ENCODE measurements at places on chromosomes 16 and 17.

DNA sequence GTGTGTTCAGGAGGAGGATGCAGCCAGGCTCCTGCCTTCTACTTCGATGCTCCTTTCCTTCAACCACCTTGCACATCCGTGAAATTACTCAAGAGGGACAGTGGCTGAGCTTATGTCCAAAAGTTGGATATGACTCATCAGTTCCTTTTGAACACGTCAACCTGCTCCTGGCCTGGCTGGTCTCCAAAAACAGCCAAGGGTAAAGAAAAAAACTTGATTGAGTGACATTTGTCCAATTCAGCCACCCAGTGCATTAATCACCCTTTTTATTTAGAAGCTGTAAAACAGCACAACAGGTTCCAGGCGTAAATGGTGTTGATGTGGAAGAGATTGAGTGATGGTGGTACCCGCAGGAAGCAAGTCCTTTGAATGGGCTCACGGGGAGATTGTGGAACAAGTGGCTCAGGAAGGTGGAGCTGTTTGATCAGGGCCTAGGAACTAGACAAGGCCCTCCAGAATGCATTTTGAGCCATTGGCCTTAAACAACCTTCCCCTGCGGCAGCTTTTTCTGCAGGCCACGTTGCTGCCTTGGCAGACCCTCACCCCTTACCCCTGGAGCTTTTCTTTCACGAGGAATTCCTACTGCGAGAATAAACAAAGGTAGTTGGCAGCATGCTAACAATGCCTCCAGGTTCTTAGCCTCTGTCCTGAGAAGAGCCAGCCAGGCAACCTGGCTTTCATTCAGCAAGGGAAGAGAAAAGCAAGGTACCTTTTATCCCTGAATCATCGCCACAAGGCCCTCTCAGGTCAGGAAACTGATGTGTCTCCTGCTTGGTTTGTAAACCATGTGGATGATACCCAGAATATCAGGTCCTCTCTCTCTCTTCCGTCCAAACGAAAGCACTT lies 173.3 kb upstream of the CACNG5 start:
- DNase-seq: no peak

DNA sequence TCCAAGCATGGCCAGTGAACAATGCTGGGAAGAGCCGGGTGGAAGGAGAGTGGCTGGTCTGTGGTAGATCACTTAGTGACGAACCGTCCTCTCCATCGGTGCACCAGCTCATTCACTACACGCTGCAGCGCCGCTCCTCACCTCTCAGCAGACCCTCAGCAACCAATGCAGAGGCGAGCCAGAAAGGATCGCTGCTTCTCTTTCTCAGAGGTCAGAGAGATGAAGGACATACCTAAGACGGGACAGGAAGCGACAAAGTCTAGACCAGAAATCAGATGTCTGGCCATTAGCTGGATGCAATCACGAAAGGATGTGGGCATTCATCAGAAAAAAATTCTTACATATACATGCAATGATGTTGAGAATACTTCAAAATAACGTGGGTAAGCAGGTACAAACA lies 26.9 kb downstream of the NSMCE1 start:
- peak; percentile 20 for DNase-seq

- peak; percentile 94 for DNase-seq
Measured at GRCh38 chr17:39401412-39402243, at the start of gene FBXL20. Gene FBXL20 (minus strand): TSS chr17:39401626. CDS start chr17:39401402, 224 bp downstream.

- no peak for DNase-seq
Measured at GRCh38 chr16:86363057-86363490, 147.3 kb upstream of the FOXF1 start.

DNA sequence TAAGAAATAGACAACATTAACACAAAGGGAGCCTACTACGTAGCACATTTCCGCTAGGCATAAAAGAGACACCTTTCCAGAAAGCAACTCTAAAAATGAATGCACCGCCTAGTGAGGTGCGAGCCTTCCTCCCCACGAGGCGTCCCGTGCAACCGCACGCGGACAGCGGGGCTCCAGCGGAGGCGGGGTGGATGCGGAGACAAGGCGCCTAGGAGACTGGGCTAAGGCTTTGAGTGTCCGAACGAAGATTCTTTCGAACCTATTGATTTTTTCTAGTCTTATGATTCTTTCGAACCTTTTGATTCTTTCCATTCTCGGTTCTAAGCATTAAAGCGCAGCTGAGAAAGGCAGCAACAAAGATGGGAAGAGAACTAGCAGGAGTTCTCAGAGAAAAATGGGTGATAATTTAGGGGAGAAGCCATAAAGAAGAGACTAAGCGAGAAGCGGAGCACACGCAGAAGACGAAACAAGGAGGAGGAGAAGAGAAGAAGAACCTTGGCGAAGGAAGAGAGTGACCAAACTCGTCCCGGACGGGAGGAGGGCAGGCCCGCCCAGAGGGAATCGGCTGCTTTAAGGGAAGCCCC lies 394 bp upstream of the CPD start:
- peak; percentile 50 for DNase-seq

GRCh38 chr17:34368196-34368945 lies 5.3 kb upstream of the CCL1 start:
- no peak for DNase-seq
